ENCODE measurements at places on chromosomes 12 and 14.

DNA sequence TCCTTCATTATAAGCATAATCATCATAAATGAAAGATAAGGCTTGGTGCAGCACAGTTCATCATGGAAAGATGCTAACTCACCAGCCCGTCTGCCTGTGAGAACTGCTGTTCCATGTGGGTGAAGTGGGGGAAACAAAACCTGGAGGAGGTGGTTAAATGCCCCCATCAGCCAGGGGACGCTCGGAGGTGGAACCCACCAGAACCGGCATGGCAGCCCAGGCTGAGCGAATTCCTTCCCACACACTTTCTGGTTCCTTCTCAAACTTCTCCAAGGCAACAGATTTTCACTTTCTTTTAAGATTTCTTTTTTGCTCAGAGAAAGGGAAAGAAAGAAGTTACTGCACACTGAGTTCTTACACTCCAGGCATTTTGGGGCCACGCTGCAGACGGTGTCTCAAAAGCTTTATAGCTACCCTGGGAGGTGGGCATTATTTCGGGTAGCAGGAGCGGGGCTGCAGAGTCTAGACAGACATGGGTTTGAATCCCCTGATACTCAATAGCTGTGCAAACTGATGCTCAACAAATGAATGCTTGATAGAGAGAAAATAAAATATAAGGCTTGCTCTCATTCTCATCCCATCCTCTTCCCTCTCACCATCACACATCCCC lies 190.7 kb downstream of the BCL11B start:
- no peak for DNase-seq

- no peak for DNase-seq
Measured at GRCh38 chr14:71203306-71203705, 296.0 kb downstream of the PCNX1 start.

GRCh38 chr14:22520796-22521195 lies 68.2 kb downstream of the DAD1 start:
- DNase-seq: no peak

GRCh38 chr12:2876431-2877046 lies 435 bp downstream of the FOXM1 start:
- no peak for DNase-seq

GRCh38 chr12:121693155-121693687 lies 19.3 kb upstream of the TMEM120B start:
- DNase-seq: no peak

DNA sequence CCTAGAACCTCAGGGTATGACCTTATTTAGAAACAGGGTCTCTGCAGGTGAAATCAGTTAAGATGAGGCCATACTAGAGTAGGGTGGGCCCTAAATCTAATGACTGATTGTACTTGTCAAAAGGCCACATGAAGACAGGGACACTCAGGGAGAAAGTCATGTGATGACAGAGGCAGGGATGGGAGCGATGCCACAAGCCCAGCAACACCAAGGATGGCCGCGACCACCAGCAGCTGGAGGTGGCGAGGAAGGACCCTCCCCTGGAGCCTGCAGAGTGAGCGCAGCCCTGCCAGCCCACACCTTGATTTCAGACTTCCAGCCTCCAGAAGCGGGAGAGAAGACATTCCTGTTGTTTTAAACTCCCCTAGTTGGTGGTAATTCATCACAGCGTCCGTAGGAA lies 199.9 kb downstream of the PHETA1 start:
- DNase-seq: no peak

Measured in pancreas (tissue), 10 donors.